ENCODE measurements at places on chromosomes 1 and 21. TPM values are rescaled to one million over a fixed set of nuclear protein-coding genes. Genes with fewer than 3 reads are reported as not detected.
A peak's percentile ranks its signal among the peaks of the same experiment; 100 is the strongest.

DNA sequence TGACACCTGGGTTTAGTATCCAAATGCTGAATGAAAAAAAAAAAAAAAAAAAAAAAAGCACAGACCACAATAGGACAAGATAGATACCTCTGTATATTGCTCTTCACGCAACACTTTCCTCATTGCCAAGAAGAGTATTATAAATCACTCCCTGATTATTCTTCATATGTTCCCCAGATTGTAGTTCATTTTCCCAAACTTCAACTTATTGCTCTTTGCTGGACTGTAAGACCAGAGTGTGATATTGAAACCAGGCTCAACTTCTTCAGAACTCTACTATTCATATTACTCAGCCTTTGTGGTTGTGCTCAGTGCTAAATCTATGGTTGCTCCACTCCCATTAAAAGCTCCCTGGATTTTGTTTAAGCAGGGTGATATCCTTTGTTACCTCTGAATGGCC is 180.4 kb downstream of the NTMT2 start:
- H3K27ac ChIP-seq = no peak overlapping the region
- DNase-seq = no peak
- H3K36me3 ChIP-seq = no peaks in the 10 kb centered on the region
- H3K4me3 ChIP-seq = no peak overlapping the region

DNA sequence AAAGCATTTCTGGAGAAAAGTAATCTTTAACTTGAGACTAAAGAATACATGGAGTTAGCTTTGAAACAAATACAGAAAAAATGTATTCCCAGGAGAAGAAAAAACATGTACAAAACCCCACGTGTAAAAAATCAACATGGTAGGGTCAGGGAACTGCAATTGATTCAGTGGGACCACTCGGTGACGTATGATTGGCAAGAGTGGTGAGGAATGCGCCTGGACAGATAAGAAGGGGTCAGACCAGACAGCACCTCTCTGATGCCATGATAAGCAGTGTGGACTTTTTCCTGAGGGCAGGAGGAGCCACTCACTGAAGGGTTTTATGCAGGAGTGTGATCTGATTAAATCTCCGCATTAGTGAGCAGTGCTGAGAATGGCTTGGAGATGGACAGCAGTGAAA is 142.5 kb downstream of the DAB1 start:
- no peaks in the 10 kb centered on the region for H3K27me3 ChIP-seq
- H3K27ac ChIP-seq = no peak overlapping the region
- no peaks in the 10 kb centered on the region for H3K4me1 ChIP-seq
- H3K36me3 ChIP-seq = no peaks in the 10 kb centered on the region

Gene PPIAL4G
- not detected for polyA plus RNA-seq

Gene JAM2
- 0.39 TPM for polyA plus RNA-seq

GRCh38 chr1:246907472-246907871 is 24.3 kb downstream of the AHCTF1 start:
- H3K4me1 ChIP-seq = peaks cover 5% of the 10 kb centered on the region
- H3K36me3 ChIP-seq = peaks cover 73% of the 10 kb centered on the region
- DNase-seq = peak; percentile 65

DNA sequence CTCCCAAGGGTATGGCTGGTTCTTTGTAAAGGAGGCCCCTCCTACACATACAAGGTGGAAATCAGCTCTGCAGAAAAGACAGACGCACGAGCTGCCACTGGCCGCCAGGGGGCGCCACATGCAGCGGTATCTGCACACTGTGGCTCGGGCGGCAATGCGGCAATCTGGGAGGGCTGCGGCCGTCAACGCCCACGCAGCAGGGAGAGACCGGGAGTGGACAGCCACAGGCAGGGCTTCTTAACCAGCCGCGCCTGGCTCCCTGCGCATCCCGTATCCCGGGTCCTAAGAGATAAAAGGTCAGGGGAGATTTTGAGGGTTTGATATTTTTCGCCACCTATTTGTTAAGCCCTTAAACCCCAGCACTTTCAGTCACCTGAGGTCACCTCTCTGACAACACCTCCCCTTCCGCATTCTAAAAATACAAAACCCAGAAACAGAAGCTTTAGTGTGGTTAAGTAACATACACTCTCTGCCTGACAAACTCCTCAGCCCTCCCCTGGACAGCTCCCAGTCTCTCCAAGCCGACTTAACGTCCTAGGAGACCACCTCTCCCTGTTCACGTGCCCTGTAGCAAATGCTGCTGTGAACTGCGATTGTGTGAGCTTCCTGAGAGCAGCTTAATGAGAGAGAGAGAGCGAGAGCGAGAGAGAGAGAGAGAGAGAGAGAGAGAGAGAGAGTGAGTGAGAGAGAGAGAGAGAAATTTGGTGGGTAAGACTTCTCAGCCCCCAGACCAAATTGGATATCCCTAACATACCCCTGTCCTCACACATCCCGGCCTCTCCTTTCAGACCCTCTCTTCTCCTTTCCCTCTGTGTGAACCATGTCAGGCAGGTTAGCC is 13.5 kb upstream of the KCNA2 start:
- peak; percentile 80 for DNase-seq
- peak overlapping the region; percentile 78 for H3K27ac ChIP-seq
- H3K4me3 ChIP-seq = peak overlapping the region; percentile 90
- no peaks in the 10 kb centered on the region for H3K27me3 ChIP-seq

DNA sequence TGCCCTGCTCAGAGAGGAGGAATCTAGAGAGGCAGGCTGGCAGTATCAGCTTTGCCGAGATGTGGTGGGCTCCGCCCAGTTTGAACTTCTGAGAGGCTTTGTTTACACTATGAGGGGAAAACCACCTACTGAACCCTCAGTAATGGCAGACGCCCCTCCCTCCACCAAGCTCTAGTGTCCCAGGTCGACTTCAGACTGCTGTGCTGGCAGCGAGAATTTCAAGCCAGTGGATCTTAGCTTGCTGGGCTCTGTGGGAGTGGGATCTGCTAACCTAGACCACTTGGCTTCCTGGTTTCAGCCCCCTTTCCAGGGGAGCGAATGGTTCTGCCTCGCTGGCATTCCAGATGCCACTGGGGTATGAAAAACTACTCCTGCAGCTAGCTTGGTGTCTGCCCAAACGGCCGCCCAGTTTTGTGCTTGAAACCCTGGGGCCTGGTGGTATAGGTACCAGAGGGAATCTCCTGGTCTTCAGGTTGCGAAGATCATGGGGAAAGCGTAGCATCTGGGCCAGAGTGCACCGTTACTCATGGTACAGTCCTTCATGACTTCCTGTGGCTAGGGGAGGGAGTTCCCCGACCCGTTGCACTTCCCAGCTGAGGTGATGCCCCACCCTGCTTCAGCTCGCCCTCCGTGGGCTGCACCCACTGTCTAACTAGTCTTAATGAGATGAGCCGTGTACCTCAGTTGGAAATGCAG is 43.6 kb downstream of the C21orf91 start:
- peaks cover 39% of the 10 kb centered on the region for H3K4me1 ChIP-seq
- peak; percentile 43 for DNase-seq
- no peaks in the 10 kb centered on the region for H3K27me3 ChIP-seq
- H3K36me3 ChIP-seq = no peaks in the 10 kb centered on the region

DNA sequence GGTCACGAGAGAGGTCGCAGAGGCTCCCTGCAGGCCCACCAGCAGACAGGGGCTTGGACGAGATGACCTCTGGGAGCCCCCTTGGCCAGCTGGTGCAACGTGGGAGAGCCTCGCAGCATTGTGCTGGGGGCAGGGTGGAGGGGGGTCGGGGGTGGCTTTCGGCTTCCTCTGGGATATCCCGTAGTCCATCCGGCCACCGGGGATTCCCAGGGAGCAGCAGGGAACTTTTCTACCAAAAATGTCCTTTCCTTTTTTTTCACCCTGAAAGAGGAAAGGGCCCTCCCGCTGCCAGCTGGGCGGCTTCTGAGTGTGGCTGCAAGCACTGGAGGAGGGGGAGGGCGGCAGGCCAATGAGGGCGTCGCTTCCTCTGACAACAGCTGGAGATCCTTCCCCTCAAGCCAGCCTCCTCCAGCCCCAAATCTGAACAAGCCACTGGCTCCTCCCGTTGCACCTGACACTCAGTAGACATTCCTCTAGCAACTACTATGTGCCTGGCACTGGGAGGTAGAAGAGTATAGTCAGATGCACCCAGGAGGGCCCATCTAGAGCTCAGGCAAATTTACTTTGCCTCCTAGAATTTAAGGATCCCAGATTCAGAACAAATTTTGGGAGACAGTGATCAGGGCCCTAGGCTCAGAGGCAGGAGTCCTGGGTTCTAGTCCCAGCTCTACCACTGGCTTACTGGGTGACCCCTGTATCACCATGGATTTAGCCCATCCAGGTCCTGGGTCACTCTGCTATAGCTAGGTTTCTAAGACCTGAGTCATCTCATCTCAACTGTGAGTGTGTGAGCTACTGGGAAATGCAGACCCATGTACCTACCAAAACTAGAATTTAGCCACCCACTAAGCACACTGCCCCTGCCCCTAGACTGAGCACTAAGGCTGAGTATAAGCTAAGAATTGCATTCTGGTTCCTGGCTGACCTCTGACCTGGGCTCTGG is 2.7 kb downstream of the MOB3C start:
- no peaks in the 10 kb centered on the region for H3K27me3 ChIP-seq
- H3K36me3 ChIP-seq = peaks cover 23% of the 10 kb centered on the region

GRCh38 chr1:173122958-173123852 is 72.5 kb upstream of the TNFSF18 start:
- H3K36me3 ChIP-seq = no peaks in the 10 kb centered on the region
- DNase-seq = no peak
- H3K27ac ChIP-seq = no peak overlapping the region
- H3K27me3 ChIP-seq = no peaks in the 10 kb centered on the region
- H3K4me1 ChIP-seq = no peaks in the 10 kb centered on the region

Gene FCGR1A
- polyA plus RNA-seq = not detected

- no peaks in the 10 kb centered on the region for H3K36me3 ChIP-seq
- no peak overlapping the region for H3K4me3 ChIP-seq
- H3K27ac ChIP-seq = no peak overlapping the region
- H3K4me1 ChIP-seq = no peaks in the 10 kb centered on the region
- H3K27me3 ChIP-seq = no peaks in the 10 kb centered on the region
Measured at GRCh38 chr1:37305108-37305507, 169.3 kb upstream of the ZC3H12A start.

DNA sequence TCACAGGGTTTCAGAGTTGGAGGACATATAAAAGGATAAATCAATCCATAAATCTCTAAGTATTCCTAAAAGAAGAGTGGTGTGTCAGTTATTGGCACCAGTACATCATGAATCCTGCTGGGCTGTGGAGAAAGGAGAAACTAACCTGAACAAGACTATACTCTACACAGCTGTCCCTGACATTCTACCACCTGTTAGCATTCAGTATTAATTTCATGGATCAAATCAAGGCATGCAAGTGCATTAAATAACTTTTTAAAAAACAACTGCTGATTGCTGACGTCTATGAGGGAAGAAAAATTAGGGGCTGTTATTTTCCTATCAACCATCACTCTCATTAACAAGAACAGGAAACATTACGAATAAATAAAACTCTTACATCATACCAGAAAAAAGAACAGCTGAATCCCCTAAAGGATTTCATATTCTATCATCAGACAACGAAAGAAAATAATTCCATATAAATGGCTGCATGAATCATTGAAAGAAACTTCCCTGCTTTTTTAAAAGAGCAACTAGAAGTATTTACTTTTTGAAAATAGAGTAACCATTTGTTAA is 121.7 kb downstream of the ATF6 start:
- no peak overlapping the region for H3K4me3 ChIP-seq
- H3K27me3 ChIP-seq = no peaks in the 10 kb centered on the region
- no peaks in the 10 kb centered on the region for H3K4me1 ChIP-seq

GRCh38 chr1:2061065-2061778 is 11.0 kb downstream of the PRKCZ start:
- H3K27me3 ChIP-seq = no peaks in the 10 kb centered on the region
- H3K4me1 ChIP-seq = no peaks in the 10 kb centered on the region
- no peak for DNase-seq
- peaks cover 26% of the 10 kb centered on the region for H3K36me3 ChIP-seq

GRCh38 chr1:69985901-69986439 is 219.4 kb downstream of the LRRC40 start:
- no peak overlapping the region for H3K27ac ChIP-seq
- H3K27me3 ChIP-seq = no peaks in the 10 kb centered on the region
- H3K36me3 ChIP-seq = no peaks in the 10 kb centered on the region
- no peak for DNase-seq
- no peak overlapping the region for H3K4me3 ChIP-seq

GRCh38 chr1:162639718-162640117 is 7.5 kb downstream of the DDR2 start:
- H3K27ac ChIP-seq = no peak overlapping the region
- no peak overlapping the region for H3K4me3 ChIP-seq
- H3K27me3 ChIP-seq = peaks cover 3% of the 10 kb centered on the region
- H3K4me1 ChIP-seq = no peaks in the 10 kb centered on the region

DNA sequence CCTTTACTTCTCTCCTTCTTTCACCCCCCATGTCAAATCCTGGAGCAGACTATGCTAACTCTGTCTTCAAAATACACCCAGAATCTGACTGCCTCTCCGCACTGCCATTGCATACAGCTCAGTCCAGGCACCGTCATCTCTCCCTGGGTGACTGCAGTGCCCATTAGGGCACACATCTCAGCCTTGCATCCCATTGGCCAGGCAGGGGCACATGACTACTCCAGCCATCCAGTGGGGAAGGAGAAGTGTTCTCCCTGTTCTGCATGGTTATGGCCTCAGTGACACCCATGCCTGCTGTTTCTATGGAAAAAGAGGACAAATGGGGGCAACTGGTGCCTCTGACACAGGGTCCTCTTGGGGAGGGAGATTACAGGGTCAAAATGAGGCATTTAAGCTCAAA is 270.5 kb downstream of the MATN1 start:
- no peak for DNase-seq
- H3K36me3 ChIP-seq = no peaks in the 10 kb centered on the region
- H3K4me3 ChIP-seq = no peak overlapping the region
- H3K27me3 ChIP-seq = no peaks in the 10 kb centered on the region
- no peak overlapping the region for H3K27ac ChIP-seq

Gene PRDX6
- 166 TPM for polyA plus RNA-seq

GRCh38 chr1:145806844-145807243 is 17.1 kb downstream of the RNF115 start:
- no peaks in the 10 kb centered on the region for H3K36me3 ChIP-seq
- no peaks in the 10 kb centered on the region for H3K27me3 ChIP-seq
- DNase-seq = no peak
- no peak overlapping the region for H3K4me3 ChIP-seq
- H3K4me1 ChIP-seq = no peaks in the 10 kb centered on the region

DNA sequence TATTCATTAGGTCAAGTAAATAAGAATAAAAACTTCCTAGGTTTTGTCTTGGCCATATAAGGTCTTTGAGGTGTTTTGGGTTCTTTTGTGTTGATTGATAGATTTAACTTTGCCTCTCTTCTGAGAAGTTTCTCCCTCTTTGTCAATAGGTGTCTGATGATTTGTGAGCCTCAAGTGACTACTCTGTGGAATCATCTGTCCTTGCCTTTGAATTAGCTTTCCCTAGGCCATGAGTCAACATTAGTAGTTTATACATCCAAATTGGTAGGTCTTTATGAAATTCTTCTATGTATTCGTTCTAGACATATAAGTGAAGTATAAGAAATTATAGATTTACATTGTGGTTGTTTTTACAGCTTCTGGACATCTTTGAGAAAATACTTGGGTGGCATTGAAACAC is 864.4 kb downstream of the USP25 start:
- no peaks in the 10 kb centered on the region for H3K4me1 ChIP-seq
- DNase-seq = no peak
- no peaks in the 10 kb centered on the region for H3K36me3 ChIP-seq
- no peak overlapping the region for H3K4me3 ChIP-seq
- H3K27ac ChIP-seq = no peak overlapping the region

GRCh38 chr1:92329347-92330129 is 30.7 kb downstream of the RPAP2 start:
- H3K27me3 ChIP-seq = no peaks in the 10 kb centered on the region
- DNase-seq = no peak
- no peak overlapping the region for H3K4me3 ChIP-seq
- H3K36me3 ChIP-seq = peaks cover 18% of the 10 kb centered on the region

Data from CD4-positive, CD25-positive, alpha-beta regulatory T cell (primary cell).